Activated T-cell treated with anti-CD3 and anti-CD28 coated beads, Interleukin-2, amount 50 U/mL, for 1 hour (primary cell): ENCODE measurements at places on chromosomes 6 and 20.
A peak's percentile ranks its signal among the peaks of the same experiment; 100 is the strongest.

- no peak for DNase-seq
Observed at GRCh38 chr6:11492464-11493290, 44.9 kb upstream of the TMEM170B start.

DNA sequence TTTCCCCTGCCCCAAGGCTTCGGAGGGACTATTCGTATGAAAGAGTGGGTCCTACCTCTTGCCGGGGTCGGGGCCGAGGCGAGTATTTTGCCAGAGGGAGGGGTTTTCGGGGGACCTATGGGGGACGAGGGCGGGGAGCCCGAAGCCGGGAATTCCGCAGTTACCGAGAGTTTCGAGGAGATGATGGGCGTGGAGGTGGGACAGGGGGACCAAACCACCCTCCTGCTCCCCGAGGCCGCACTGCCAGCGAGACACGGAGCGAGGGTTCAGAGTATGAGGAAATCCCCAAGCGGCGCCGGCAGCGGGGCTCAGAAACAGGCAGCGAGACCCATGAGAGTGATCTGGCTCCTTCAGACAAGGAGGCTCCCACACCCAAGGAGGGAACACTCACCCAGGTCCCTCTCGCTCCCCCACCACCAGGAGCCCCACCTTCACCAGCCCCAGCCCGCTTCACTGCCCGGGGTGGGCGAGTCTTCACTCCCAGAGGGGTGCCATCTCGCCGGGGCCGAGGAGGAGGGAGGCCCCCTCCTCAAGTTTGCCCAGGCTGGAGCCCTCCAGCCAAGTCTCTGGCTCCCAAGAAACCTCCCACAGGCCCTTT, 11.3 kb downstream of the PRRC2A start:
- no peak for DNase-seq

GRCh38 chr20:34583544-34583943, 25.0 kb downstream of the MAP1LC3A start:
- no peak for DNase-seq

DNA sequence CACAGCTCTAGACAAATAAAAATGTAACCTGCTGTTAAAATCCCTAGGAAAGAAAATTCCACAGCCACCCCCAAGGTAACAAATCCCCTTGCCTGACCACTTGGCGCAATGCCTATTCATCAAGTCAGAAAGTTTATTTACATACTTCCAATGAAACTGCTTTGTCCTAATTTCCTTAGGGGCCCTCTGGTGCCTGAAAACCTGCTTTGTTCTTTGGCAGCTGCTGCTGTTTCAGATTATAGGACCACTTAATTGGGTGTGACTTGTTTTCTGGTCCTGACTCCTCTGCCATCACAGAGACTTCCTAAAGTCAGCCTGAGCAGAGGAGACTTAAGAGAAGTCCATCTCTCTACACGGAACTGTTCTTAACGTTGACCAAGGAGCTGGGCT, 323.6 kb downstream of the UBE3D start:
- DNase-seq = no peak

DNA sequence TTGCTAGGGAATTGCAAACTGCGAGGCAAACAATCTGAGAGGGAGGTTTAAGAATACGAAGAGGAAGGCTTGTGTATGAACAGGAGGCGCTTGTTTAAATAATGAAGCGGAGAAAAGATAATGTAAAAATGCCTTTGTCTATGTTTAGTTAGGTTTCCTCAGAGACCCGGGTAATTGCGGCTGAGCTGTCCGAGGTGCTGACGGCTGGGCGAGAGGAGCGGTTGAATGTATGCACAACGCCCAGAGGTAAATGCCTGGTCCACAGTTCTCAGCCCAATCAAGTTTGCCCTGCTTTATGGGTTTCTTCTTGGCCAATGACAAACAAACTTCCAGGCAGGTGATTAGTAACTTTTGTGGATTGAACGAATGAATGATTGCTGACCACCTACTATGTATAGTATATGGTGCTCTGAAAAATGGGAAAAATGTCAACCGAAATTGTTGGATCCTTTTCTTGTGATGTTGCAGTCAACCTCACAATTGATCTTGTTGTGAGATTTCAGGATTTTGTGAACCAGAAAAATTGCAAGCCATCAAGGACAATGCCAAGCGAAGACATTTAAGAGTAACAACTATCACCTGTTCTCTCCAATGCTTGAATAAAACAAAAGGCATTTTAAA, 38.3 kb upstream of the SLC32A1 start:
- DNase-seq = peak; percentile 45

- no peak for DNase-seq
Observed at GRCh38 chr6:37602346-37602745, 95.3 kb downstream of the MDGA1 start.

GRCh38 chr6:135722190-135722589, 129.3 kb upstream of the PDE7B start:
- DNase-seq = no peak

DNA sequence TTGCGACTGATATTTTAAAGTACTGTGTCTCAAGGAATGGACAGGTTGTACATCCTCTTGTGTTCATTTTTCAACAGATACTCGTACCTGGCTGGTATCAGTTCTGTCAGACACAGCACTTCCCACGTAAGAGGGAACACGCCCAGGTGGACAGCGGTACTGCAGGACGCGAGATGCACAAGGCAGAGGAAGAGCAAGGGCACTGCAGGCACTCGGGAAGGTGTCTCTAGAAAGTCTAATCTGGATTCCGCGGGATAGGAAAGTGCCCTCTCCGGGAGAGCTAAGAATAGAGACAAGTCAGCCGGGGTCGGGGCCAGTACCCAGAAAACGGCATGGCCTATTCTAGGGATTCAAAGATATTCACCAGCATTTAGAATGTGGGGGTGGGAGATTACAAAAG, 94.2 kb upstream of the MBOAT1 start:
- DNase-seq = no peak

GRCh38 chr6:148455674-148456558, 113.3 kb downstream of the SASH1 start:
- no peak for DNase-seq

DNA sequence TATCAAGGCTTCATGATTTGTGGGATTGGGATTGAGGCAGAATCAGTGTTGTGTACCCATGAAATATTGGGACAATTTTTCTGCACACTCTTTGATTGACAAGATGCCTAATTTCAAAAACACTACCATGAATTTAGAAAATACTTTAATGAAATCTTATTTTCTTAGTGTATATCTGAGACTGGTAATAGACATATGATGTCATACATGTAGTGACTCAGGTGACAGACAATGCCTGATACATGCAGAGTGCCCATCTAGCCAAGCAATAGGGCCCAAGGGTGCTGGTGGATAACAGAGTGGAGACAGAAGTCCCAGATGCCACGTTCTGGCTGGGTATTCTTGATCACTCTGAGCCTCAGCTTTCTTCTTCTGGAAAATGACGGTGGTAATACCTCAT, 279.6 kb upstream of the ARID1B start:
- no peak for DNase-seq
